HEK293T (cell line): ENCODE measurements at places on chromosomes 12 and 14.

- DNase-seq, result no peak
These were observed 27.4 kb upstream of the SMUG1 start for GRCh38 chr12:54215989-54216796.

DNA sequence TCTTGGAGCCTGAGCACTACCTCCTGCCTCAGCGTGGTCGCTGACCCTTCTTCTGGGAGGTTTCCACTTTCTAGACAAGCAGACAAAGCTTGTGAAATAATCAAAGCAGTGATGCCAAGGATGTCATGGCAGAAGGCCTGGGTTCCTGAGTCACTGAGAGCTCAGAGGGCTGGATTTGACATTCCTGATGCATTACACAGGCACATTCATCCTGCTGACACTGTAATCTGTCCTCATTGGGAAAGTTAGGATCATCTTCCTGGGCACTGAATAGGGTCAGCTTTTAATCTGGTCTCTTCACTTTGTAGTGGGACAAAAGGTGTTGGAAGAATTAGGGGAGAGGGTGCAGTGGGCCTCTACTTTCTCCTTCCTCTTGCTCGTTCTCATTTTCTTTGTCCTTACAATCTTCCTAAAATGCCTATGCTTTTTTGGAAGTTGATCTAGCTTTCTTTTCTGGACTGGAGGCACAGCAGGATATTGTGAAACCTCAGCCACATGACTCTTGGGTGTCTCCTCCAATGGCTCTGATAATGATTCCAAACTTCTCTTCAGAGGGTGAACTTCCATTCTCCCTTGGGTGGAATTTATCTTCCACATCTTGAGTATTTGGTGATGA lies 29.6 kb downstream of the EEA1 start:
- no peak for DNase-seq

DNA sequence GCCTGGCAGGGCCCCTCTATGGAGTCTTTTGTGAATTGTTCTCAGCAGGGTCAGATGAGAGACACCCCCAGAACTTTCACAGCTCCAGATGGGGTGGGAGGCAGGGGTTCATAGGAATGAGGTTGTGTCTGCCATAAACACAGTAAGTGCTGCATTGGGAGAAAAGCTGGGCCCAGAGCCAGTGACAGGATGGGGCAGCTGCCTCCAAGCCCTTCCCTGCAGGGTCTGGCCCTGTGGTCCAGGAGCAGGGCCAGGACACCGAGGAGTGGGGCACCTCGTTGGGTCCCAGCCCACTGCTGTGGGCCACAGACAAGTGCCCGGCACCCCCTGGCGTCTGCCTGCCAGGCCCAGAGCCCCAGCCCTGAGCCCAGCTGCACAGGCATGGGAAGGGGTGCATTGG lies 13.3 kb downstream of the INF2 start:
- DNase-seq, result no peak

- DNase-seq, result no peak
These were observed 19.3 kb upstream of the KCNH3 start for GRCh38 chr12:49519574-49519936.

DNA sequence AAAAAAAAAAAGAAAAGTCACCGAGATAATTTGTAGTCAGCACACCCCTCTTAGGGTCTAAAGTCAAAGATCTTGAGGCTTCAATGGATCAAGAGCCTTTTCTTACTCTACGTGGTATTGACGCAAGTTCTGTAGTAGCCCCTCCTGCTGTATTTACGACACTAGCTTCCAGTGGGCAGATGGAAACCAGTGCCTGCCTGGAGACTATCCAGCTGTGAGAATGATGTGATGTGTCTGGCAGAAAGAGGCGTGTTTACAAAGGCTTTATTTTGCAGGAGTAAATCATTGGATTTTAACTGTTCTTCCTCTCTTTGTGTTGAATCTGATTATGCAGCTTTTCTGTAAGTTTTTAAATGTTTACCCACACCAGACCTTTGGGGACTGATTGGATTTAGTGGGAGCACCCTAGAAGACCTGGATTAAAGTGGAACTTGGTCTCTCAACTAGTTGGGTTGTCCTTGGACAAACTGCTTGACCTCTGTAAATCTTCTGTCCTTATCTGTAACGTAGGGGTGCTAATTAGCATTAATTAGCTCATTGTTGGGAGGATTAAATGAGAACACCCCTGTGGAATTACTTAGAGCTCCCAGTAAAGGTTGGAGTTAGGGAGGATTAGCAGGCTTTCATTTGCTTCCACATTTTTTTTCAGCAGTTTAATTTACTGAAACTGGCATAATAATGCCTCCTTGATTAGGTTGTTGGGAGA lies 72.4 kb downstream of the RASSF3 start:
- DNase-seq, result peak; percentile 78

- DNase-seq, result no peak
These were observed 127.9 kb downstream of the EFCAB11 start for GRCh38 chr14:89826596-89826995.

- DNase-seq, result peak; percentile 46
These were observed 127.0 kb downstream of the ERC1 start for GRCh38 chr12:1117970-1118563.

DNA sequence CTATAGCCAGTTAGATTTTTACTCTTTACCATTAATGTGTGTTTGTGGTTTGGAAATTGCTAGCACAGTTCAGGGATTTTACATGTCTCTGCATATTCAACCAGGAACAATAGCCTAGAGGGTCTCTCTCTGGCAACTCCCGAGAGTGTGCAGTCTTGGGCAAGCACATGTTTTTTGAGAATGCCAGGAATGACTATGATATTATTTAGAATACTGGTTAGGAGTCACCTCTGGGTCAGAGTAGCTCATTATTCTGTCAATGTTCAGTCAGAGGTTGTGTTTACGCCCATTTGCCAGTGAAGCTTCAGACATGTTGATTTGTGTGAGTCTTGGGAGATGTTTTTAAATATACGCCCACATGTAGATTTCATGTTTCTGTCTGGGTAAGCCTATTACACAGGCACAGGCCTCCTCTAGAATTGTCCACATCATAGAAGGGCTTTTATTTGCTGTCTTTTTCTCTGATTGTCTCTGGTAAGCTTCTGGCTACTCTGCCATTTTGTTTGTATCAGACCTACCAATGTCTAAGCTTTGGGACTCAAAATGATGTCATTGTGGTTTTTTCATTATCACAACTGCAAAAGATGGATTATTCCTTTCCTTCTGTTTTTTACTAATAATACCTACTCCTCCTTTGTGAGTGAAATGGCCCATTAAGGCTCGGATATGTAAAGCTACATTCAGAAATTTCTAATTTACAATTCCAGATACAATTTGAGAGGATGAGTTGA lies 203.1 kb upstream of the PPFIA2 start:
- DNase-seq, result no peak

- DNase-seq, result no peak
These were observed 153.7 kb upstream of the ALG10B start for GRCh38 chr12:38162708-38163441.

DNA sequence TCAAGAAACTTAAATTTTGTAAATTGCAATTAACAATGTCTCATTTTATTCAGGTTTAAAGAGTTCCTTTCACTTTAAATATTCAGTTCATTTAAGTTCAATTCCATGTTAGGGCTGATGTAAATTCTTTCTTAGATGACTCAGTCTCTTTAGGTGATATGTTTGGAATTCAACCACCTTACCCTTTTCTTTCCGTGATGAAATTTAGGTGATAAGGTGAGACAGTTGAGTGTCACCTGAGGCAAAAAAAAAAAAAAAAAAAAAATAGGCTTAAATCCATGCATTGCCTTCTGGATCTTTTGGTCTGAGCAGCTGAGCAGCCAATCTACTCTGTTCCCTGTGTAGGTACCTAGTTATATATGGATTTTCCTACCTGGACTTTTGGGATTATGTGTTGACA lies 299.5 kb downstream of the DAD1 start:
- DNase-seq, result no peak

DNA sequence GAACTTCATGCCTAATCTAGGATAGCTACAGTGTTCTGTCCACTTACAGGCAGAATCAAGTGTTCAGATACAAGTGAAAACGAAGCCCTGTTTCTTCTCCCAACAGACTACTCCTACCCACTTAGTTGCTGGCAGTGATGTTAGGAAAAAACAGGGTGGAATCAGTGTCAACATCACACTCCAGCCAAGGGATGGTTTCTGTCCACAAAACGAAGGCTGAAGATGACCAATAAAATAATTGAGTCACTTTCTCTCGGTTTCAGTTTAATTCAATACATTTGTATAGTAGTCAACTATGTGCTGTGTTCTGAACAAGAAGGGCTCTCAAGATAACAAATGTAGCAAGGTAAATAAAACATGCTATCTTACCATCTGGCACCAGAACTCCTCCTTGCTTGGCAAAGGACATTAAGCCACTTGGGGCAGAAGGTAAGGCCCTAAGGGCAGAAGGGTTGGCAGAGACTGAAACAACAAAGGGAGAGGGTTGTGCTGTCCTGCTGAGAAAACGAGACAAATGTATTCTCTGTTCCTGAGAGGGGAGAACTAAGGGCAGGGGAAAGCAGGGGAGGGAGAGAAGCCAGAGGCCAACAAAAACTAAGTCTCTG lies 393.6 kb downstream of the DPF3 start:
- no peak for DNase-seq

GRCh38 chr14:58740379-58740935 lies 102.7 kb downstream of the DACT1 start:
- DNase-seq, result no peak

DNA sequence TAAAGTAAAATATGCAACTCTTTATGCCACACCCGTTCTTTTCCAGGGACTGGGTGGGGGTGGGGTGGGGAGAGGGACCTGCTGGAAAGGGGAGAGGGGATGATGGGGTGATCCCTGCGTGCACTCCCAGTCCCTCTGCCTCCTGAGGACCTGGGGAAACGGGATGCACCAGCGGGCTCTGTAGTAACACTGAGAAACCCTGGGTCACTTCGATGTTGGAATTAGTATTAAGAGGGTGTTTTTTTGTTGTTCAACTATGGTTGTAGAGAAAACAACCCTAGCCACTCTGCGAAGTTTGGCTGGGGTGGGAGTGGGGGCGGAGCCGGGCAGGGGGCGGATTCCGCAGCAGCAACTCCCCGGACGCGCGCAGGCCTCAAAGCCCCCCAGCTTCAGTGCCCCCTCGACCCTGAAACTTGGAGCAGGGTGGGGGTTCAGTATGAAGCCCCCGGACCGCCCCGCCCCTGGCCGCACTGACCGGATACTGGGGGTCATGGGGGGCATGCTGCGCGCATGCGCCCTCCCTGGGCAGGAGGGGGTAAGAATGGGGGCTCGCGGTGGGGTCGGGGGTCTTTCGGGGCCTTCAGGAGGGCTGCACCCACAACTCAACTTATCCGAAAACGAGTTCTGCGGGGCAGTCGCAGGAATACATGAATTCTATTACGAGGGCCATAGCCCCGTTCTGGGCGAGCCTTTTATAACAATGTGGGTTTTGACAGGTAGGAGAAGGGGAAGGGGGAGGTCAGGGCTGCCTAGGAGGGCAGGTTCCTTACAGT lies 1.3 kb upstream of the ARHGEF25 start:
- DNase-seq, result no peak

DNA sequence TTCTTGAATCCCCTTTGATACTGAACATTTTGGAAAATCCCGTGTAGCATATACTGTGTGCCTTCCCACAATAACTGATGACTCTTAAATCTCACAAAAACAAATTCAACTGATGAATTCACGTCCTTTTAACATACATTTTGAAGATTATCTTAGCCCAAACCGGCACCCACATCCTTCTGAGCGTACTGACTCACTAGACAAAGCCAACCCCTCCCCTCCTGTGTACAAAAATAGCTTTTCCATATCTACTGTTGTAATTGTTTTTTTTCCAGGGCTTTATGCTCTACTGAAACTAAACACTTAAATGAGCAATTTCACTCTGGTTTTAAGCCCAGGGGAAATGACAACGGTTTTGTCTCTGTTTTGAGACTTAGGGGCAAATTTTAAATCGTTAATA lies 109.4 kb upstream of the ATF7IP start:
- DNase-seq, result no peak
